ENCODE measurements at places on chromosomes 16 and 17. TPM values are rescaled to one million over a fixed set of nuclear protein-coding genes. Genes with fewer than 3 reads are reported as not detected.

- no peaks in the 10 kb centered on the region for H3K36me3 ChIP-seq
- no peak overlapping the region for H3K27ac ChIP-seq
- H3K4me3 ChIP-seq, result no peak overlapping the region
- DNase-seq, result no peak
- no peaks in the 10 kb centered on the region for H3K27me3 ChIP-seq
- H3K4me1 ChIP-seq, result no peaks in the 10 kb centered on the region
Observed at GRCh38 chr16:78333808-78334207, 234.4 kb downstream of the WWOX start.

The FBRS gene
- total RNA-seq, result 109 TPM

The KRT15 gene
- total RNA-seq, result not detected

- peaks cover 39% of the 10 kb centered on the region for H3K36me3 ChIP-seq
- H3K4me3 ChIP-seq, result no peak overlapping the region
- peaks cover 5% of the 10 kb centered on the region for H3K4me1 ChIP-seq
- H3K27me3 ChIP-seq, result no peaks in the 10 kb centered on the region
- DNase-seq, result no peak
Observed at GRCh38 chr16:14658063-14658462, 25.3 kb downstream of the BFAR start.

DNA sequence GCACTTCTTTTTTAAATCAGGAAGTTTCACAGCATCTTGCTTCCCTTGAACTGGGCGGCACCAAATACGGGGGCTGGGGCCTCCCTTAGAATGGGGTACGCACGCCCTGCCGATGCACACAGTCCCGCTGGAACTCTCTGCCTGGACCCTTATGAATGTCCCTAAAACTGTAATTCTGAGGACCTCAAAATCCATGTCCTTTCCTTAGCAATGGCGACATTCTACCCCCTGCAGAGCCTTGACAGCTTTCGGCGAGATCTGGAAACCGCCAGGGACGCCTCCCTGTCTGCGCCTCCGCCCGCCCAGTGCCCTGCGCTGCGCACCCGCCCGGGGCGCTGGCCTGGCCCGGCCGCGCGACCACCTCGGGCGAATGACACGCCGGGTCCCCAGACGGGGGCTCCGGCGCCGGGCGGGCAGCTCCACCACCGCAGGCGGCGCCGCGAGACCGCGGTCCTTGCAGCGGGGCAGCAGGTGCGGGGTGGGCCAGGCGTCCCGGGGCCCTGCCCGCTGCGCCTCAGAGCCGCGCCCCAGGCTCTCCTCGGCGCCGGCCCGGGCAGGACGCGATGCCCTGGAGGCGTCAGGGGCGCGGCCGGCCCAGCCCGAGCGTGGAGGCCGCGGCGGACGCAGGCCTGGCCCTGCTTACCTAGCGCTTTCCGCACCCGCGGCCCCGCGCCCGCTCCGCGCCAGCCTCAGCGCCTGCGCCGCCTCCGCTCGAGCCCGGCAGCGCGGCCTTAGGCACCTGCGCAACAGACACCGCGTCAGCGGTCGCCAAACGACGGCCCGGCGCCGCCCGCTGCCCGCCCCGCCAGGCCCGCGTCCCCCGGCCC lies 548 bp downstream of the HAGH start:
- no peaks in the 10 kb centered on the region for H3K36me3 ChIP-seq
- H3K4me1 ChIP-seq, result peaks cover 37% of the 10 kb centered on the region
- no peaks in the 10 kb centered on the region for H3K27me3 ChIP-seq

- peaks cover 37% of the 10 kb centered on the region for H3K36me3 ChIP-seq
- H3K27ac ChIP-seq, result peak overlapping the region; percentile 93
- DNase-seq, result no peak
Observed at GRCh38 chr16:58001781-58002415, 691 bp downstream of the USB1 start.

- no peak overlapping the region for H3K27ac ChIP-seq
- peaks cover 59% of the 10 kb centered on the region for H3K4me1 ChIP-seq
- H3K27me3 ChIP-seq, result no peaks in the 10 kb centered on the region
- no peaks in the 10 kb centered on the region for H3K36me3 ChIP-seq
- no peak overlapping the region for H3K4me3 ChIP-seq
Observed at GRCh38 chr16:11200592-11200991, 55.4 kb downstream of the SOCS1 start.

The CORO6 gene
- total RNA-seq, result 3.1 TPM

DNA sequence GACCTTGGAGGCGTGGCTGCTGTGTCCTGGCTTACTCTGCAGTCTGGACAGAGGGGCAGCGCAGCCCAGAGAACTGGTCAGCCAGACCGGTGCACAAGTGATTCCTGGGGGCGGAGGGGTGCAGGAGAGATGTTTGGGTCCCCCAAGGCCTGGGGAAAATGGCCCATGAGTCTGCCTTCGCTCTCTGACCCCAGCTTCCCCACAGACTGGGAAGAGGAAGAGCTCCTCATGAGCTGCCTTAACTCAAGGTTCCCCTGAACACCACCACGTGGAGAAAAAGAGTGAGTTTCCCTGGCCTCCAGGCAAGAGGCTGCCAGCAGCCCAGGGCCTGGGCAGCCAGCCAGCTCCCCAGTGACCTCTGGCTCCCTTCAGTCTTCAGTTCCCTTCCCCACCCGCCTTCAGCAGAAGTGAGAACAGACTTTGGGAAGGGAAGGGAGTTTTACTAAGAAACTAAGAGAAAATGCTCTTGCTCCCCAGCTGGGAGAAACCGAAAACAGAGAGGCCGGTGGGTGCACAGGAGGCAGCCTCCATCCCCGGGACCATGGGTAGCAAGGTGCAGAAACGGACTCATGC lies 2.0 kb upstream of the C17orf99 start:
- H3K27me3 ChIP-seq, result no peaks in the 10 kb centered on the region
- H3K27ac ChIP-seq, result peak overlapping the region; percentile 60
- no peak overlapping the region for H3K4me3 ChIP-seq
- peaks cover 24% of the 10 kb centered on the region for H3K36me3 ChIP-seq
- no peak for DNase-seq

The SPIRE2 gene
- total RNA-seq, result 1.8 TPM

DNA sequence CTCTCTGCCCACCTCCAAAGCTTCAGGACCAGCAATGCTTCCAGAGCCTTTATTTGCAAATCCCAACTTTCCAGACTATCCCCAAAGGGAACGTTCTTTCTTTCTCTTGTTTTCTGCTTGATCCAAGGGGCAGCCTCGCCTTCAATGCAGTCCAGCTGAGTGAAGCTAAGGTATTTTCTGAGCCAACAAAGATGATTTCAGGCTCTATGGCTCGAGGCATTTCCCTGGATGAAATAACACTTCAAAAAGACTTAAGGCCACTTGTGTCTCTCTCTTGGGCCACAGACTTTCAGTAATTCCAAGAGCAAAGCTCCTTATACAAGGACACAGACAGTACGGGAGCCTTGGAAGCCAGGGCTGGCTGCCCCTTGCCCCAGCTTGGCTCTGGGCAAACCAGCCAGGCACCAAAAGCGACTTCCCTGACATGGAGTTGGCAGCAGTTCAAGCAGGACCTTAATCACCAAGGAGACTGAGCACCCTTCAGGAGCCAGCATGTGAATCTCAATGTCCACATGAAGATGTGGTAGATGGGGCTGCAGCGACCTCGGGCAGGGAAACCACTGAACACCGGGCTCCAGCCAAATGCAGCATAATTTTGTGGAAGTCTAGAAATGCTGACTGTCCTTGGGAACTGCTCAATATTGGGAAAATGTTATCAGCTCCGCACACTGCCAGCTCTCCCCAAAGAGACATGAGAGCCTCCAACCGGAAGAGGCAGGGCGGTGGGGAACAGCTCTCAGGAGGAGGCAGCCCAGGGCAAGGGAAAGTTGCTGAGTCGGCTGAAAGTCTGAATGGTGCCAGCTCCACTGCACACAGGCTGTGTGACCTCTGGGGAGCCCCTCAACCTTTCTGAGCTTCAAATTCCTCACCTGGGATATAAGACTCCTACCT lies 39.0 kb downstream of the TK2 start:
- DNase-seq, result no peak
- H3K27me3 ChIP-seq, result no peaks in the 10 kb centered on the region
- no peak overlapping the region for H3K4me3 ChIP-seq
- no peak overlapping the region for H3K27ac ChIP-seq

GRCh38 chr16:62034231-62035114 lies 1.8 kb downstream of the CDH8 start:
- no peak overlapping the region for H3K4me3 ChIP-seq
- no peaks in the 10 kb centered on the region for H3K36me3 ChIP-seq

The PDPR gene
- 36.2 TPM for total RNA-seq

Data from activated CD4-positive, alpha-beta T cell treated with anti-CD3 and anti-CD28 coated beads, Interleukin-2, amount 10 ng/mL, durations not matched to agents 7 days and 5 days (primary cell).